SW480 (cell line): ENCODE measurements at places on chromosomes 5 and 9.

DNA sequence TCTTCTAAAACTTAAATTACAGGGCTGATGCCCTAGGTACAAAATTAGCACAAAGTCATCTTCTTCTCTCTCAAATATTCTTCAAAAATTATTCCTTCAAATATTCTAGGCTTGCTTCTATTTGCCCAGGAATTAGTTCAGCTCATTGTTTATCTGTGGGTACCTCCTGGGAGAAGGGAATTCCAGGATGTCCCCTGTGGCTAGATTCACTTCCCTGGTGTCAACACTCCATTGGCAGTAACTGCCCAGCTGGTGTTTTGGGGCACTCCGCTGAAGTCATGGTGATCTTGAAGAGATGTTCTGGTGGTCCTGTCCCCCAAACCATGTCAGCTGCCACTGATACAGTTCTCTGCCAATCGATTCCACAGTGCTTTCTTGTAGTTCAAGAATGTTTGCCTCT lies 26.2 kb upstream of the TGFBR1 start:
- no peak for DNase-seq

- no peak for DNase-seq
Observed at GRCh38 chr5:122435761-122436160, 123.7 kb downstream of the SNCAIP start.

DNA sequence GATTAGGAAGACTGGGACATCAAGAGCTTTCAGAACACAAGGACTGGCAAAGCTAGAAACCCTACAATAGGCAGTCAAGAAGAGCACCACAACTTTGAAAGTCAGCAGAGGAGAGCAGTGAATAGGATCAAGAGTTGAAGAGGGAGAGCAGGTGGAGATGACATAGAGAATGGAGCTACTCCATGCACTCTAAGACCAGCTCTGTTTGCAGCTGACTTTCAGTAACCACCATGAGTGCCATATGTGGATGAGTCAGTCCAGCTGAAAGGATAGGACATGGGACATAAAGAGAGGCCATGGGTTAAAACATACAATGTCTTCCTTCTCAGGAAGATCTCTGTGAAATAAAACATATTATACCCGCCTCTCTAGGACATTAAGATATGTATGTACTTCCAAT lies 289.1 kb upstream of the KLF4 start:
- no peak for DNase-seq

DNA sequence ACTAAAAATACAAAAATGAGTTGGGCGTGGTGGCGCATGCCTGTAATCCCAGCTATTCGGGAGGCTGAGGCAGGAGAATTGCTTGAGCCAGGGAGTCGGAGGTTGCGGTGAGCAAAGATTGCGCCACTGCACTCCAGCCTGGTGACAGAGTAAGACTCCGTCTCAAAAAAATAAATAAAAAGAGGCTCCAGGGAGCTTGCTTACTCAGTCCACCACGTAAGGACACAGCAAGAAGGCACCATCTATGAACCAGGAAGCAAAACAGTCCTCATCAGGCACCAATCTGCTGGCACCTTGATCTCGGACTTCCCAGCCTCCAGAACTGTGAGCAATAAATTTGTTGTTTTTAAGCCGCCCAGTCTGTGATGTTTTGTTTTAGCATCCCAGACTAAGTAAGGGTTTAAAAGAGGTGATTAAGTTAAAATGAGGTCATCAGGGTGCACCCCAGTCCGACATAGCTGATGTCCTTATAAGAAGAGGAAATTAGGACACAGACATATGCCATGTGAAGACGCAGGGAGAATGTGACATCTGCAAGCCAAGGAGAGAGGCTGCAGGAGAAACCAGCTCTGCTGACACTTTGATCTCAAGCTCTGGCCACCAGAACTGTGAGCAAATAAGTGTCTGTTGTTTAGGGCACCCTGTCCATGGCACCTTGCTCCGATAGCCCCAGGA lies 45.9 kb downstream of the C9orf50 start:
- no peak for DNase-seq
